Stimulated activated CD4-positive, alpha-beta T cell treated with anti-CD3 and anti-CD28 coated beads, Interleukin-2, amount 100 ng/mL, for 24 hours (primary cell): ENCODE measurements at places on chromosomes 3 and 15.

DNA sequence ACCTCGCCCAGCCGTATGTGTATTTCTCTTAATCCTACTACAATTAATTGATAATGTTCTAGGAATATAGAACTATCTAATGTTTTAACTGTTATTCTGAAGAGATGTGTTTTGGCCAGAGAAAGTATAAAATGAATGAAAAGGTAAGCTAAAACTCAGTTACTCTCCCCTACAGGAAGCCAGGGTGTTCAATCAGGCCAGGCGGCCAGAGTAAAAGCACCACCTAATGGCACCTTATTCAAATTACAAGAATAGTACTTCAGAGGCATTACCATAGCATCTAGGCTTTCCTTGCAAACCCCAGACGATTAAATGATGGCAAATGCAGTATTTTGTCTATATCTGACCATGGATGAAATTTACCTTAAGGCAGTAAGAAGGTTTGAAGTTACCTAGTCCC is 10.4 kb downstream of the SLC12A8 start:
- no peak for DNase-seq

DNA sequence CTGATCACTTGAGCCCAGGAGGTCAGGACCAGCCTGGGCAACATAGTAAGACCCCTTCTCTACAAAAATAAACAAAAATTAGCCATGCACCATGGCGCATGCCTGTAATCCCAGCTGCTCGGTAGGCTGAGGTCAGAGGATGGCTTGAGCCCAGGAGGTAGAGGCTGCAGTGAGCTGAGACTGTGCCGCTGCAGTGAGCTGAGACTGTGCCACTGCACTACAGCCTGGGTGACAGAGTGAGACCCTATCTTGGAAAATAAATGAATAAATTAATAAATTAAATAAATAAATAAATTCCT is 10.8 kb downstream of the SHISA5 start:
- DNase-seq = no peak

GRCh38 chr3:188296761-188297612 is 143.0 kb downstream of the LPP start:
- DNase-seq = no peak

GRCh38 chr3:104347291-104347690 is 1019.4 kb upstream of the ALCAM start:
- DNase-seq = no peak

- no peak for DNase-seq
These were observed 34.4 kb upstream of the TRH start for GRCh38 chr3:129940086-129940485.

DNA sequence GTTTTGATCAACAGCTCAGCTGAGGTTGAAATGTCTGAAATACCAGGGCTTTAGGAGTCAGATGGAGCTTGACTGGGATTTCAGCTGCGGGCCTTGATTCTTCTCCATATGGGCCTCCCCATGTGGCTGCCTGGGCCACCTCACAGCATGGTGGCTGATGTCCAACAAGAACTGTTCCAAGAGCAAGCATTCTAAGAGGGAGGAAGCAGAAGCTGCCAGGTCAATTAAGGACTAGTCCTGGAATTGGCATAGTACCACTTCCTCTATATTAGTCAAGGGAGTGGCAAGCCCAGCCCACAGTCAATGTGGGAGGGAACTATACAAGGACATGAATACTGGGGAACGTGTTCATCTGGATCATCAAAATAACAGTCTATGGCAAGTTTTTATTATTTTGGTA is 181.7 kb upstream of the ANKRD28 start:
- DNase-seq = no peak

DNA sequence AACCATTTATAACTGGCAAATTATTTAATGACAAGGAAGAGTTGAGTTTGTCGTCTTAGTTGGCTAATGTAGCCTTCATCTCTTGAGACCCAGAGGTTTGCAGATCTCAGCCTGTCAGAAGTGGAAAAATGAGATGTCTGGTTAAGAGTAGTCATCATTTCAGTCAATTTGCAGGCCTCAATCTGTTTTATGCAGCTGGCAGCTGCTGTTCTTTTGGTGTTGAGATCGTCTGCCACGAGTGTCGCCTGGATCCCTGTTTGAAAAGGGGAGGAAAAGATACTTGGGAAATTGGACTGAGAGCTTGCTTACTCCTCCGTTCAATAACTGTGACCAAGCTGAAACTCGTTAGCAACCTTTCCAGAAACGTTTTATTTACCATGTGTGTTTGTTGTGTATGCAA is 2.3 kb downstream of the PHLDB2 start:
- DNase-seq = no peak

DNA sequence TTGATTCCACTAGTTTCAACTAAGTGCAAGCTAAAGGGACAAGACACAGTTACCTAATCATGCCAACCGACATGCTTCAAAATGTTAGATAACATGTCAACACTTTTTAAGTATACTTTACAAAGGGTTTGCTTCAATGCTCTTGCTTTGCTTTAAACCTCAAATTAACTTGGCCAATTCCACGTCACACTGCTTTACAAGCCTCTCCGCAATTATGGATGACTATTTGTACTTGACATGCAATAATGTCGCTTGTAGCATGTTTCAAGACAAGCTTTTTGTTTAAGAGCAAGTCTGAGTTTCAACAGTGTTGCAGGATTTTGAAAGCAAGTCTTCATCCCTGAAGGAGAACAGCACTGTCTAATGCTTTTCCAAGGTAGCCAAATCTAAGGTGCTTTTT is 86.9 kb downstream of the CNTN3 start:
- no peak for DNase-seq

DNA sequence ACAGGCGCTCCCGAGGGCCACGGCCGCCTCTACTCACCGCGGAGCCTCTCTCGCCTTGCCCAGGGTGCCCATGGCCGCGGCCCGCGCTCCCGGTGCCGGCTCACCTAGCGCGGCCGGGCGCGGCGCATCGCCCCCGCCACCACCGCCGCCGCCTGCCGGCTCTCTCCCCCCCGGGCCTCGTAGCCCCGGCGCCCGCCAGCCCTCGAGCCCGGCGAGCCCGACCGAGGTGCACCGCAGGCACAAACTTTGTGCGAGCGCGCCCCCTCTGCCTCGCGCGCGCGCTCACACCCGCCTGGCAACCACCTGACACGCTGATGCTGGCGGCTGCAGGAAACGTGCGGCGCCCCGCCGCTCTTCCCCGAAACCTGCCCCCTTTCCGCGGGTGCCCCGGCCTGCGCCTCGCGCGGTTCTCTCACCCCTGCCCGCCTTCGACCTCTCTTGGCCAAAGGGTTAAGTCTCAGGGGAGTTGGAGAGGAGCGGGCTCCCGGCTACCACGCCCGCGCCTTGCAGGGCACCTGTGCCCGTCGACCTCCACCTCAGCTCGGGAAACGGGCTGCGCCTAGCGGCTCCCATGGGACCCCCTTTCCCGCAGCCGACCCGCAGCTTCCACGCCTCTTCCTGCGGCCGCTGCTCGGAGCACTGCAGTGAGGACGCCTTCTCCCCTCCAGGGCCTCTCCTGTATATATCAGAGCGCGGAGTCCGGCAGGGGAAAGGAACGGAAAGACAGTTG is at the start of gene RASGRP1:
Gene RASGRP1 (minus strand): TSS at position 258 of the 730 bp plus-strand sequence. CDS start 186 bp downstream, at position 72.
- peak; percentile 83 for DNase-seq

DNA sequence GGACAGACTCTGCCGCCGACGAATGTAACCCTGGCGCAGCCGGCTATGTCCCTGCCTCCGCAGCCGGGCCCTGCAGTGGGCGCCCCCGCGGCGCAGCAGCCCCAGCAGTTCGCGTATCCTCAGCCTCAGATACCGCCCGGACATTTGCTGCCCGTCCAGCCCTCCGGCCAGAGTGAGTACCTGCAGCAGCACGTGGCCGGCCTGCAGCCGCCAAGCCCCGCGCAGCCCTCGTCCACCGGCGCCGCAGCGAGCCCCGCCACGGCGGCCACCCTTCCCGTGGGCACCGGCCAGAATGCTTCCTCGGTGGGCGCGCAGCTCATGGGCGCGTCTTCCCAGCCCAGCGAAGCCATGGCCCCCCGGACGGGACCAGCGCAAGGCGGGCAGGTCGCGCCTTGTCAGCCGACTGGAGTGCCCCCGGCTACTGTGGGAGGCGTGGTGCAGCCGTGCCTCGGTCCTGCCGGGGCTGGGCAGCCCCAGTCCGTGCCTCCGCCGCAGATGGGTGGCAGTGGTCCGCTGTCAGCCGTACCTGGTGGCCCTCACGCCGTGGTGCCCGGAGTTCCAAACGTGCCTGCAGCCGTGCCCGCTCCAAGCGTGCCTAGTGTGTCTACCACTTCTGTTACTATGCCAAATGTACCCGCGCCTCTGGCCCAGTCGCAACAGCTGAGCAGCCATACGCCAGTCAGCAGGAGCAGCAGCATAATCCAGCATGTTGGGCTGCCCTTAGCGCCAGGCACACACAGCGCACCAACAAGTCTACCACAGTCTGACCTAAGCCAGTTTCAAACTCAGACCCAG is 2.4 kb downstream of the TSC22D2 start:
- peak; percentile 45 for DNase-seq

- DNase-seq = no peak
These were observed 75.0 kb upstream of the CADPS start for GRCh38 chr3:62950210-62950609.

GRCh38 chr15:31214864-31215489 is 111.7 kb upstream of the KLF13 start:
- no peak for DNase-seq

DNA sequence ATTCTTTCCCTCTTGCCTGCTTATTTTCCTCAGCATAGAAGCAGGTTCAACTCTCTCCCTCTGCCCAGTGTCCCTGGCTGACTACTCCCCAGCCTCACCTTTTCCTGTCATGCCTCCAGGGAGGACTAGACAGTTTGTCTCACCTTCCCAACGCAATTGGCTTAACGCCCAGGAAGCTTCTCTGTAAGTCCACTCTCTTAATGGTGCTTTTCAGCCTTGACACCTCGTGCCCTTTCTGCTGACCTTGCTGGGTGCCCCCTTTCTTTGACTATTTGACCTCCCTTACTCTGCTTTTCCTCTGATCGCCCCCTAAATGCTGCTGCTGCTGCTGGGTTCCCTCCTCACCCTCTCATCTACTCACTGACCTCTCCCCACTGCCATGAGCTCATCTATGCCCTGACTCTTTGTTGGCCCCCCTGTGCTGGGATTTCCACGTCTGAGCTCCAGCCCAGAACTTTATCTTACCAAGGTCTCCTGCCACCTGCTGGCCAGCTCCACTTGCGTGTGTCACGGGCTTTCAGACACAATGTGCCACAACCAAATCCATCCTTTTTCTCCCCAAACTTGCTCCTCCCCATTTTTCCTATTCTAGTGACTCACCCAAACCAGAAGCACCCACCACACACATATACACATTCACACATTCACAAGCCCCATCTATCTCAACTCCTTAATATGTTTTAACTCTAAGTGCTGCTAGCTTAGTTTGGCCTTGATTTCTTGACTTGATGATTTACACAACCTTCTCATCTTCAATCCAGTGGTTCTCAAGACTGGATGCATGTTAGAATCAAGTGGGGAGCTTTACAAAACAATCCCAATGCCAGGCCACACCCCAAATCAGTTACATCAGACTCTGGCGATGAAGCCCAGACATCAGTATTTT is 16.6 kb downstream of the EPB42 start:
- DNase-seq = peak; percentile 61

- no peak for DNase-seq
These were observed 6.7 kb downstream of the IDH2 start for GRCh38 chr15:90095521-90095959.

- DNase-seq = peak; percentile 80
These were observed 11.9 kb downstream of the GRM2 start for GRCh38 chr3:51718547-51719409.

GRCh38 chr15:79349525-79349924 is 38.6 kb downstream of the TMED3 start:
- no peak for DNase-seq

DNA sequence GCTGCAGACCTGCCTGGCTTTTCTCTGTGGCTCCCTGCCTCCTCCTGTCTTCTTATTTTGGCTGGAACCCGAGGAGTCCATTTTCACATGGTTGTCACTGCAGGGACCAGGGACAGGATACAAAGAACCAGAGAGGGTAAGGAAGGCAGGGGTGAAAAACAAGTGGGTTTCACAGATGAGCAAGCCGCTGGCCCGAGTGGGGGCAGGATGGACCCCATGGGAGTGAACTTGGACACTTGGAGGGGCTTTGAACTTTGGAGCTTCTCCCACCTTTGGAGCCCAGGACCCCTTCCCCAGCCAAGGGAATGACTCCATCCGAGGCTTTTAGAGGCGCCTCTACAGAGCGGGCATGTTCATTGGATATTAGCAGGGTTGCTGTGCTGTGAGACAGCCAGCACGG is 26.9 kb upstream of the ADCY5 start:
- no peak for DNase-seq

DNA sequence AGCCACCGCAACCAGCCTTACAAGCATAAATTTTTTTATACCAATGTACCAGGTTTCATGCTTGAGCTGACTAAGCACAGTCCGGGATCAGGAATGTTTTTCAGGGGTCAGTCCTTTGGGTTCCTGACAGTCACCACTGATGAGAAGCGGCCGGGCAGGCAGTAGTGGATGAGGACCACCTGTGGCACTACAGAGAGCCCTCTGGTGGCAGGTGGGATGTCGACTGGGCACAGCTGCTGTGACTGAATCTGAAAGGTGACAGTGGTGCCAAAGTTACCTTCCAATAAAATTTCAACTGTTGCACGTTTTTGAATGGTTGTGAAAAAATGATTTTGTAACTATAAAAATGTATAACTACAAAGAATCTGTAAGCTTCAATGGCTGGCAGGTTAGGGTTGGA is 34.0 kb downstream of the TPRA1 start:
- DNase-seq = no peak

DNA sequence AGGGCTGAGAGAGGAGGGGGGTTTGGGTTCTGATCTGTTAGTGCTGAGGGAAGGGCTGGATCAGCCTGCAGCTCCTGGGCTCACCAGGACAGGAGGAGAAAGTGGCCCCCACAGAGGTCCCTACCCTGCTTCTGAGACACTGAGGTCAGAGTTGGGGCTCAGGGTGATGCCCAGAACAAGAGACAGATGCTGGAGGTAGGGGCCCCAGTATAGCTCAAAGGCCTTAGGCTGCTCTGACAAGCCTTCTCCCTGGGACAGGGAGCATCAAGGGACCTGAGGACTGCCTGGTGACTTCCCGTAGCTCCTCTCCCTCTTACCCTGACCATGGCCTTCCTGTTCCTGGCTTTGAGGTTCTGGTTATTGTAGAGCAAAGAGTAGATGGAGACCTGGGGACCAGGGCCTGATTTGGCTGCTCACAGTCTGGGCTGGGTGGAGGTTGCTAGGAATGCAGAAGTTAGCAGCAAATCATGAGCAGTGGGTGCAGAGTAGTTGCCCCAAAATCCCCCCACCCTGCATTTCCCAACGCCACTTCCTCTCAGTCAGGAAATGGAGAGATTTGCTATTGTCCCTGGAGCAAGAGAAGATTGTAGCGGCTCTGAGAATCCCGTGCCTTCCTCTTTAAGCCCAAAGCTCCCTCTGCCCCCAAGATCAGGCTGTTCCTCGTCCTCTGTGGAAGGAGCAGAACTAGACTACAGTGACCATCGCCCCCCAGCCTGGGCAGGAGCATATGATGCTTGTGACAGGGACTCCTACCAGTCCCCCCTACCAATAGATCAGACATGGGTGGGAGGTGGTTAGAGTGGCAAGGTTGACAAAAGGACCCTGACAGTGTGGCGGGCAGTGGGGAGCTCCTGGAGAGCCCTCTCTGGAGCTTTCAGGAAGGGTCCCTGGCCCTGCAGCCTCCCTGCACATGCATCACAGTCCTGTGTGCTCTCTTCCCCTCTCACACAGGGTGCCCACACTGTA is 47.4 kb upstream of the SEC22A start:
- DNase-seq = no peak
